ENCODE measurements at places on chromosomes 7 and 10.

DNA sequence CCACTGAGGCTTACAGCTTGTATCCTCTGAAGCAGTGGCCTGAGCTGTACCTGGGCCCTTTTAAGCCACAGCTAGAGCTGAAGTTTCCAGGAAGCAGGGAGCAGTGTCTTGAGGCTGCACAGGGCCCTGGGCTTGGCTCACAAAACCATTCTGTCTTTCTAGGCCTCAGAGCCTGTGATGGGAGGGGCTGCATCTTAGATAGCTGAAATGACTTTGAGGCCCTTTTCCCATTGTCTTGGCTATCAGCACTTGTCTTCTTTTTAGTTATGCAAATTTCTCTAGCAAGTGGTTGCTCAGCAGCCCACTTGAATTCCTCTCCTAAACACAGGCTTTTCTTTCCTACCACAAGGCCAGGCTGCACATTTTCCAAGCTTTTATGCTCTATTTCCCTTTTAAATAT is 864.2 kb downstream of the REEP3 start:
- DNase-seq: no peak

GRCh38 chr10:1432161-1432560 is 305.2 kb downstream of the ADARB2 start:
- no peak for DNase-seq

DNA sequence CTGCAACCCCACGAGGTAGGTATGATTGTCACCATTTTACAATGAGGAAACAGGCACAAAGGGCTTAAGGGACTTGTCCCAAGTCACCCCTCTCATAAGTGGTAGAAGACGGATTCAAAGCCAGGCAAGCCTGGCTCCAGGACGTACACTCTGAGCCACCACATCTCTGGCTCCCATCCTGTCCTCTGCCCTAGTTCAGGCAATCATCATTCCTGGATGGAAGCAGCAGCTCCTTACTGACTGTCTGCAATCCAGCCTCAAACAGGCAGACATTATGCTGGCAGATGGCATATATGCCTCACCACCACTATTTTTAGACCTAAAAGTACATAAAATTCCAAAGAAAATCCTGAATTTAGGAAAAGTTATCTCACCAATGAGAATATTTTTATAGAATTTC is 100.7 kb downstream of the USP6NL start:
- DNase-seq: no peak

DNA sequence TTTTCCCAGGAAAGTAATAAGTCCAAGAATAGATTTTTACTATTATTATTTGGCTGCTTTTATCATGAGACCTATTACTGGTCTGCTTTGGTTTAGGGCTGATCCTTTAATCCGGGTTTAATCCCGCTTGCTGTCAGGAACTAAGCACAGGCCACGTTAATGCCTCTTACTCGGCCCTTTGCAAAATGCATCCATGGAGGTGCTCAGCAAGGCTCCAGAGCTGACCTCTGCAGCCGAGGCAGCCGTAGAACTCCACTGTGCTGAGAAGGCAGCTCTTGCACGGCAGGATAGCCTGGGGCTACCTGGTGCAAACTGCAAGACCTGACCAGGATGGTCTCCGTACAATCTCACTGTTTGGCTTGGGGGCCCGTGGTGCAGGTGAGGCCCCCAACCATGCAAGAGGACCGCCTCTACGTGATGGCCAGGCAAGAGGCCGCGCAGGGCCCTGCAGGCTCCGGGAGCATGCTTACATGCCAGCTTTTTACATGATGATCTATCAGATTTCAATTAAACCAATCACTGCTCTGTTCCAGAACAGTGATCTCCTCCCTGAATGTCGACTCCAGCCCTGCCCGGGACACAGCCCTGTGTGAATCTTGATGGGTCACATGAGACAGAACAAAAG is 10.4 kb upstream of the CALML3 start:
- DNase-seq: no peak

- DNase-seq: no peak
Measured at GRCh38 chr7:124168616-124169015, 135.7 kb upstream of the TMEM229A start.

- no peak for DNase-seq
Measured at GRCh38 chr10:100006243-100006886, 3.4 kb downstream of the DNMBP start.

DNA sequence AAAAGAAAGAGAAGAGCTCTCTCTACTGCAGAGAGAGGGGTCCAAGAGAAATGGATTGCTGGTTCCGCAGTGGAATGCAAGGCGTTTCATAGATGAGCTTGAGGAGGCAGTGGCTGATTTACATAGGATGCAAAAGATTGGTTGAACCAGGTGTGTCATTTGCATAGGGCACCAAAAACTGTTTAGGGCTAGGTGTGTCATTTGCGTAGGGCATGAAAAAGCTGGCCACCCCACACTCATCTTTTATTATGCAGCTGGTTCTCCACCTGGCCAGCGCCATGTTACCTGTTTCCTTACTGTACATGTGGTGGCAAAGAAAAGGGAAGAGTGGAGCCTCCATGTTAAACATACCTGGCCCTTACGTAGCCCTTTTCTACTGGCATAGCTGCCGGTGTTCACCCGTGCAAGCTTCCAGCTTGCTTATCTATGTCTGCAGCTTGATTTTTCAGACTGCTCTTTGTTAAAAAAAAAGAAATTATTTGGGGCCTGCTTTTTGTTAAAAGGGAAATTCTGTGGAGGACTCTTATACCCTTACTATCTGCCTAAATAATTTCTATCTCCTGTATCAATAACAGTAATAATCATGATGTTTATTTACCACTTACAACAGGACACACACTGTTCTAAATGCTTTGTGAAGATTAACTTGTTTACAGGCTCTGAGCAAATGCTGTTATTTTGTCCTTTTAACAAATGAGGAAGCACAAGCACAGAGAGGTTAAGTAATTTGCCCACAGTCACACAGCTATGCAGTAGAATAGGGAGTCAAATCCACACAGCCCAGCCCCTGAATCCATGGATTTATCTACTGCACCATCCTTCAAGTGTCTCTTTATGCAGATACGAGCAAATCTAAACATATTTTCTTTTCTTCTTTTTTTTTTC is 33.3 kb downstream of the CASP7 start:
- no peak for DNase-seq

DNA sequence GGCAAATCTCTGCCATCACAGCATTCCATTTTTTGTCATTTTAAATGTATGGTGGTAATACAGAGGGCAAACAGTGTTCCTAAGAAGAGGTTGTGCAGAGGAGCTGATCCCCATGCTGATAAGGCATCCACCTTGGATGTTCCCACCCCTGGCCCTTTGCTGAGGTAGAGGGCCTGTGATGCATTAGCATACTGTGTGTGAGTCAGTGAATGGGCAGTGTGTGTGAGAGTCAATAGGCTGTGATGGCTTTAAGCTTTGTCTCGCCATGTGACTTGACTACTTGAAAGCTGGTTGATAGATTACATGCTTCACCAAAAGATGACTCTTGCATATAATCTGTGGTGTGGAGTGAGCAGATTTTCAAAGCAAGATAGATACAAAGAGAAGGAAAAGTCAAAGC is 81.3 kb downstream of the INSYN2A start:
- DNase-seq: no peak
